ENCODE measurements at places on chromosomes 12 and 14.
A peak's percentile ranks its signal among the peaks of the same experiment; 100 is the strongest.

- DNase-seq, result no peak
These were observed 6.9 kb downstream of the FLRT2 start for GRCh38 chr14:85536833-85537190.

DNA sequence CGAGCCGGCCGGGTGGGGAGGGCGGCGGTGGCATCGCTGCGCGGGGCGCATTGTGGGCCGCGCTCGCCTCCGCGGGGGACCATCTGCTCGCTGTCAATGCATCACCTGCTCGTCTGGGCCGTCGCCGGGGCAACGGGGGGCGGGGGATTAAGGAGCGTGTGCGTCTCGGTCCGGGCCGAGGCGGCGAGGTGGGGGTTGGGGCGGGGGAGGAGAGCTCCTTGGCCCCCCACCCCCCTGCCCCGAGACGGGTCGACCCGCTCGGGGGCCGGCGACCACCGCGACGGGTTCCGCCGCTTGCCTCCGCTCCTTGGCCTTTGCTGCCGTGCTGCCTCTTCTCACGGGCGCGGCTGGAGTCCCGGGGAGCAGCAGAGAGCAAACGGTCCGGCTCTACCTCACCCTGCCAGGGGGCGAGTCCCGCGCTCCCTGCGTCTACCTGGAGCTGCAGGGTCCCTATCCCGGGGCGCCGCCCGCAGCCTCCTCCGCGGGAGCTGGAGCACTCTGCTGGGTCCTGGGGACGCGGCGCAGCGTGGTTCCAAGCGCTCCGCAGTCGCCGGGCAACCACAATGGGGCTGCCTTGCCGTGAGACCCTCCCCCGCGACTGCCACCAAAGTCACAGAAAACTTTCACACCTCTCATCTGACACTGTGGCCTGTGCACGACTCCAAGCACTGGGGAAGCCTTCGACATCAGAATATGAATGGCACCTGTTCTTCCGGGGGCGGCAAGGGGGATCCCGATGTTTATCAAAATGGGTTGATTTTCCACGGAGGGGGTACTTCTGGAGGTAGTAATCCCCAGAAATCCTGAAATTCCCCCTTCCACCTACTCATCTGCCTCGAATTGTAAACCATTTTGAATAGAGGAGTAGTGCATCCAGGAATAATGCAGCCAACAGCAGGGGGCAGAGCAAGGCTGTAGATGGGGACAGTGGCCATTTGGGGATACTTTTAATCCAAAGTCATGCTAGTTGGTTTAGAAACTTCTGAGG is at the start of gene C12orf42:
Gene C12orf42 (minus strand): TSS at position 500 of the 988 bp plus-strand sequence. CDS start 17,542 bp downstream, outside the sequence.
- no peak for DNase-seq

DNA sequence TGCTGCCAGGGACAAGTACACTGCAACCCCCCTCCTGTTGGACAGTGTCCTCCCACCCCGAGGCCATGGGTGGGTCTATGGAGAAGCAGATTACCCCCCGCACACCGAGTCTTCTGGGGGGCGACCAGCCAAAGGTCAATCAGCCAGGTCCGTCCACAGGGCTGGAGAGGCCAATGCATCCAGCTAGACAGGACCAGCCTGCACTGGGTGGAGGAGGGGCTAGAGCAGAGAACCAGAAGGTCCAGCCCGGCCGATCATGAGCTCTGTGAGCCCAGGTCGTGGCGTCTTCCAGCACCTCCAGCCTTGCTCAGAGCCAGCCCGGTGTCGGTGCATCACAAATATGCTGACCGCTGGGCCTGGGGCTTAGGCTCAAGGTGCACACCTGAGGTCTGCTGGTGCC is 8.2 kb upstream of the ADSS1 start:
- DNase-seq, result no peak

DNA sequence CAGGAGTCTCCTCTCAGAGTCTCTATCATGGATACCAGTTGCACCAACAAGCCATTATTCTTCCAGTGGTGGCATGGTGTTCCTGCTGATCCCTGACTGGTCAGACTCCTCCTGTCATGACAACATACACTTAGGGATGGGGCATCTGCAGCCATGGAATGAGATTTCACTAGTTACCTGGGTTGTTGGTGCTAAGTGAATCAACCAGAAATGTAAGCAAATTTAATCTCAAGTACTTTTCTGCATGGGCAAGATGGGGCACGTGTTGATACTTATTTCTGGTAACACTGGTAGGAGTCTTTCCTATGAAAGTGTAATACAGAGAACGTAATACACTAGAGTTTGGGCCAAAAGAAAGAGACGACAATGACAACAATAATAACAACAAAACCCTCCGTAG is 211.5 kb upstream of the FOXN3 start:
- DNase-seq, result no peak

GRCh38 chr14:60303745-60304144 is 54.7 kb downstream of the PPM1A start:
- no peak for DNase-seq

GRCh38 chr12:82694970-82695369 is 8.3 kb downstream of the TMTC2 start:
- no peak for DNase-seq

DNA sequence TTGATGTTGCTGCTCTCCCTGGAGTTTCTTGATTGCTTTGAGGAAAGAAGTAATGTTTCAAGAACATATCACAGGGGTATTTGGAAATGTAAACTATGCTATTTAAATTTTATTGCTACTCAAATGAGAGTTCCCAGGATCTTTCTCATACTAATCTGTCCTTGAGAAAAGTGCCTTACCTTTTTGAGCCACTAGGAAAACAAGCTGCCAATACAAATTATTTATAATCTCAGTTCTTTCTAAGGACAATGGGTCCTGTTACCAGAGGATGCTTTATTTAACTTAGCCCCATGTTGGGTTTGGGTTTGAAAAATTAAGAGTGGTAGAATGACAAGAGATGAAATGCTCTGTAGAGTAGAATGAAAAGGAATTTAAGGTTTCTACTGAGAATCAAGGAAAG is 258.2 kb upstream of the PRKD1 start:
- no peak for DNase-seq

DNA sequence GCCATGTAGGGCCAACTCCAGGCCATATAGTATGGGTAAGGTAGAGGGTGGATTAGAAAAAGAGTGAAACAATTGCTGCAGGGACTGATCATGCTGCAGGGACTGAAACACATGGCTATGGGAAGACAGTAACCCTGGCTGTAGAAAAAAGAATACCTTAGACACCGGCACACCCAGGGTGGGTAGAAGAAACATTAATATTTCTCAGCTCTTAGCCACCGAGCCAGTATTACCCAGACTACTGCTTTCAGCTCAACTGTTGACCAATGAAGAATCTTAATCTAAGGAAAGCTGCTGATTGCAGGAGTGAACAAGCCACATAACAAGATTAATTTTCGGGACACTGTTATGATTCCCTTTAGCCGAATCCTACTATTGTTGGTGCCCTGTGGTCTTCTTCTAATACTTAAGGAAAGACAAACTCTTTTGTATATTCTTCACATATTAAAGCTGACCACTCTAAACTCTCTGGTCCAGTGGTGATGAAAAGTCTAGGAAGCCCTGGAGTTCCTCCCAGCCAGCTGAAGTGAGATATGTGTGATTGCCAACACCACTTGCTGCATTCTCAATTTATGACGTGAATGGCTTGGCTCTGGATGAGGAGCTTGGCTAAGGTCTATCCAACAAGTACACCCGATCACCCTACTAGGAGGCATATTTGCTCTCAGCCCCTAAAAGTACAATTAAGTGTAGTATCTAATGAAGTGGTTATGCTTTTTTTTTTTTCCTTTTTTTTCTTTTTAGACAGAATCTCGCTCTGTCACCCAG is 69.2 kb downstream of the NOVA1 start:
- DNase-seq, result no peak

- DNase-seq, result no peak
These were observed 8.6 kb upstream of the SLC41A2 start for GRCh38 chr12:104966677-104967076.

GRCh38 chr14:22485178-22485577 is 103.8 kb downstream of the DAD1 start:
- no peak for DNase-seq

DNA sequence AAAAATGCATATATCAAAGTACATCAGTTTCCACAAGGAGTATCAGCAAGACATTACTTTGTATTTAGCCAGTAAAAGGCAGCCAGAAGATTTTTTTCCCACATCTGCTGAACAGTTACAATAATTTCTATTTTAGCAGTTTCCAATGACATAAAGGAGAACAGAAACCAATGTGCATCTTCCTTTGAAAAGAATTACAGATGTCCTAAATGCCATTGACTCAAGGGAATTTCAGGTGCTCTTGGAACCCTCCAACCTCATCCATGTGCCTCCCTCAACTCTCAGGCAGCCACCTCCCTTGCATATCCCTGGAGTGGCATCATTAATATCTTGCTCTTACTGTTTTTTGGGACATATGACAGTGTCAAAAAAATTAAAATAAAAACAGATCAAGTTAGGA is 62.2 kb upstream of the ST8SIA1 start:
- no peak for DNase-seq

DNA sequence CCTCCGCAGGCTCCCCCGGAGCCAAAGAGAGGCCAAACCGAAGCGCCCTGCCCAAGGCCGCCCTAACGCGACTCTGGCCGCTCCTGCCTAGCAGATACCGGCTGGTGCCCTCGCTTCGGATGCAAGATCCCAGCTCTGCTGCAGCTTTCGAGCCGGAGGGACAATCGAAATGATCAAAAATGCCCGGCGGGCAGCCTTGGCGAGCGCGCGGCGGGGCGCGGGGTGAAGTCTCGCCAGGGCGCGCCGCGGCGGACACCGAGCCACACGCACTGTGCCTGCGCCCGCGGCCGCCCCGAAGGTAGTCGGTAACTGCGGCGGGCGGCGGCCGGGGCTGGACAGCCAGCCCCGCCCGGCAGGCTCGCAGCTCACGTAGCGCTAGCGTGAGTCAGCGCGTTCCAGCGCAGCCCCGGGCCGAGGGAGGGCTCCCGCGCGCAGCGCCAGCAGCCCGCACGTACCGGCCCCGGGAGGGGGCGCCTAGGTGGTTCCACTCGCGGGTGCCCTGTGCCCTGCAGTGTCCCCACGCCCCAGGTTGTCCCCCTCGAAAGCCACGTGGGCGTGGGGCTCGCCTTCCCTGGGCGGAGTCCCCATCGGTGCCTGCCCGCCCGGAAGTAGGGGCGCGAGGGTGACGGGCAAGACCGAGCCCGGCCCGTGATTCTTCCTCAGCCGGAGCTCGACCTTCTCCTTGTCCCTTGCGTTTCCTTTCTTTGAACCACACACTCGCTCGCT is 109.2 kb upstream of the EGLN3 start:
- no peak for DNase-seq

DNA sequence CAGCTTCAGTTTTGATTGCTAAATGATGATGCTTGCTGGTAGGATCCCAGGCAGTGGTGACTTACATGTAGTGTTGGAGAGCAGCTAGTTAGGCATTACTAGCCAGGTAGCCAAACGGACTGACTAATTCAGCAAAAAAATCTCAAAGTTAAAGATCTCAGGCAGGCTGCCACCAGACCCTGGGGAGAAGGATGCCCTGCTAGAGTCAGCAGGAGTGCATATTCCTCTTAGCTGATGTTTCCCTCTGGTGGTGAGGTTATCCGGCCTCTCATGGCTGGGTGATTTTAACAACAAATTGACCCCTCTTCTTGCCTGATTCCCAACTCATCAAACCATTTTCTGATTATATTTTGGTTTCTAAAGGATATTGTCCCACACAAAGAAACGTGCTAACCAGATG is 2.8 kb downstream of the EFS start:
- no peak for DNase-seq

DNA sequence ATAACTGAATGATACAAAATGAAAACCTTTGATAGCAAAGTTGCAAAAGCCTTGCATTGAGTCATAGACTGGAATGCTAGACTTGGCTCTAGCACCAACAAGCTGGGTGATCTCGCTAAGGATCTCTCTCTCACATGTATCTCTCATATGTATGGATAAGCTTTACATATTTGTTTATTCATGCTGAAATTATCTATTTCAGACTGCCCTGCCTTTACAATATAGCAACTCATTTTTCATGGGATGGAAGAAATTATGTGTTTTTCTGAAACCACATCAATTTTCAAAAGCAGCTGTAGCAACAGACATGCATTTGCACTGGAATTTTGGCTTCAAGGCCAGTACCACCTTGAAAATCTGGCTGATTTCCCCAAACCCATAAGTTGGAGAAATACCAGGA is 11.4 kb downstream of the RERG start:
- no peak for DNase-seq

DNA sequence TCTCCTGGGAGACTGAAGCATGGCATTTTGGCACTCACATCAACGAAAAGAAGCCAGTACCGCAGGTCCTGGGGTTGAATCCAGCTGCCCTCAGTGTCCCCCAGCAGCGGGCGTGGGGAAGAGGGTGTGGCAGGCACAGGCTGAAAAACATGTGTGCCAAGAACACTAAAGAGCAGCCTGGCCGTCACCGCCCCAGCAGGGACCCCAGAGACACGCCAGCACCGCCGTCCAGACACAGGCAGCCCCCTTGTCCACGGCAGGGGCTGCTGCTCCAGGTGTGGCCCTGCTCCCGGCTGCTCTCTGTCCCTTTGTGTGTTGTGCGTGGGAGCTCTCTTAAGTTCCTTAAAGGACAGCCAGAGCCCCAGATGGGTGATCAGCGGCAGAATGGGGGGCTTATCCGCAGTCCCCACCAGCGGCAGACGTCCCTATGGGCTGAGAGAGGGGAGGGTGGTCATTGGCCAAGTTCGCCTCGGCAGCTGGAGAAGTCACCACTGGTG is 556 bp downstream of the PHETA1 start:
- no peak for DNase-seq

GRCh38 chr14:52485350-52485960 is 66.8 kb downstream of the TXNDC16 start:
- DNase-seq, result no peak

DNA sequence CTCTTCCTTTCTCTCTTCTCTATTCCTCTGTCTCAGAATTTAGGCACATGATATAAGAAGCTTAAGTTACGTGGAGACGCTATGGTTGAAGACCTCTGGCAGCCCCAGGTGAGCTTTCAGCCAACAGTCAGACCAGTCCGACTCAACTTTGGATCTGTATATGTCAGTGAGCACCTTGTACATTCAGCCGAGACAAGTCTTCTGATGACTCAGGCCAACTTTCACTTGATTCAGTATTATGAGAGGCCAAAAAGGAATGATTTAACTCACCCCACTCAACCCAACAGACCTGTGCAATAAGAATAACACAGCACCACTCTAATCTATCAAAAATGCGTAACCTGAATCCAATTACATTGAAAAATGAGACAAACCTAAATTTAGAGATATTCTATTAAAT is 47.5 kb upstream of the FOXG1 start:
- DNase-seq, result no peak

GRCh38 chr12:66066137-66066928 is 64.2 kb downstream of the LLPH start:
- peak; percentile 59 for DNase-seq
